Osteocyte (in vitro differentiated cells): ENCODE measurements at places on chromosomes 4 and X.

- DNase-seq: no peak
These were observed 24.3 kb downstream of the GAK start for GRCh38 chr4:907691-908425.

DNA sequence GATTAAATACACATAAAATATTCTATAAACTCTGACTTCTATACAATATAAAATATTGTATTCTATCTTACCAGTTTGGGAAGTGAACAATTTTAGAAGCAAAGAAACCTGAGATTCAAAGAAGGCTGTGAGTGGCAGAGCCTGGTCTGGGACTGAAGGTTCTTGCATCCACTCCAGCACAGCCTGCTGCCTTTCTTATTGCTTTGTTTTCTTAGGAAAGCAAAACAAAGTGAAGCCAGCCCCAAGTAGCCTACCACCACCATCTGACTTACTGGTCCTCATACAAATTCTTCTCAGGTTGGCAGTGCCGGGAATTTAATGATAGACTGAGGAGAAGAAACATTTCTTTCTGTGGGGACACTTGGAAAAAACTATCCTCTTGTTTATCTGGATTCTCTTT lies 129.7 kb upstream of the SMAD1 start:
- no peak for DNase-seq

DNA sequence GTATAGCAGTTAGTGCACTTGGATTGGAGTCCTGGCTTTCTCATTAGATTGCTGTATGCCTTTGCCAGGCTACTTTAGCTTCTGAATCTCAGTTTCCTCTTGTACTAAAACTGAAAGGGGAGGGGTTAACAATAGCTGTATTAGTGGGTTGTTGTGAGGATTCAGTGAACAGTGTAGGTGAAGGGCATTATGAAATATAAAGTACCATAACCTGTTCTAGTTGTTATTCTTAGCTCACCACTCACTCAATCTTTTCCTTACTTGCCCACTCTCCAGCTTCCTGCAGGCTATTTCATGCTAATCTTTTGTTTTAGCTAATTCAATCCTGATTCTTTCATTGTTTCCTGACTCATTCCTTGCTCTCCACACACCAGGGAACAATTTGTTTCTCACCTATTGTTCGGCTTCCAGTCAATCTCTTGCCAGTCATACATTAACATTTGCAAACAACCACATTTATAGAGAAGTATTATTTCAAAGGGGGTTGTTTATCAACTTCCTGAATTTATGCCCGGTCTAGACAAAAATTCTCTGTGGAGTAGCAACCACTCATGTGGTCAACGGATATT lies 50.6 kb upstream of the EDA start:
- DNase-seq: no peak

DNA sequence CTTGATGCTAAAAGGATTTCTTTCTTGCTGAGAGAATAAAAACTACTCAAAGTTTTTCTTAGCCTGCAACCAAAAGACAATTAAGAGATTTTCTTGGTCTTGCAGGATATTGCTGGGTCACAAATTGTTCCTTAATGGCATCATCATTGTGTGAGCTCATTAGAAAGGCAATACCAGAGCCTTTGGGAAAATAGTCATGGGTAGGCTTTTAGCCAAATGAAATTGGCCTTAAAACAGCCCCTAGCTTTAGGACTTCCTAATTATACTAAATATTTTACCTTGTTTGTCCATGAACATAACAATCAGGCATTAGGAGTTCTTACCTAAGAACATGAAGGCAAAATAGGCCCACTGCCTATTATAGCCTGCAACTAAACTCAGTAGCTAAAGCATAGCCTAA lies 10.4 kb upstream of the FAM13A start:
- DNase-seq: no peak

DNA sequence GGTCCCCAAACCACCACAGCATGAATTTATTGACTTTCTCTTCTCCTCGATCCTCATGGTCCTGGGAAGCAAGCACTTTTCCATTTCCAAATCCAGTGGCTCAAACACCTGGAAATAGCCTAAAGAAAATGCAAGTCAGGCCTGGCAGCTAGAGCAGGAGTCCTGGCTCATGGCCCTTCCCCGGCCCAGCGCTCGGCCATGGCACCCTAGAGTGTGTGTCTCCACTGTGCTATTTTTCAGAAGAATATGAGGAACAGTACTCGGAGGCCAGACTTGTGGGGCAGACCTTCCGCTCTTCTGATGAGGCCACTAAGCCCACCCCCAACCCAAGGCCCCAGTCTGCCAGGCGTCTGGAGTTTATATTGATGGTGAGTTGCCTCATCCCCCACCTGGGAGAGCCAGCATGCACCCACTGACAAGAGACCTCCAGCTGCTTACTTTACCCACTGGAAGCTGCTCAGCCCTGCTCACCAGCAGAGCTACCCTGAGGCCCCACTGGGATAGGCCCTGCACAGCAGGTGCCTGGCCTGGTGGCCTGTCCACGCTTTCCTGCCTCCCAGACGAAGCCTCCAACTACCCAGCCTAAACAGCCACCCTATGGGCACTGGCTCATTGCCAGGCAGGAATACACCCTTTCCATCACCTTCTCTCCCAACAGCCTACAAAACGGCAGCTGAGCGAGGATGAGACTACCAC lies 2.3 kb upstream of the RTL5 start:
- DNase-seq: no peak

GRCh38 chrX:129784371-129784770 lies 4.6 kb downstream of the SASH3 start:
- no peak for DNase-seq

DNA sequence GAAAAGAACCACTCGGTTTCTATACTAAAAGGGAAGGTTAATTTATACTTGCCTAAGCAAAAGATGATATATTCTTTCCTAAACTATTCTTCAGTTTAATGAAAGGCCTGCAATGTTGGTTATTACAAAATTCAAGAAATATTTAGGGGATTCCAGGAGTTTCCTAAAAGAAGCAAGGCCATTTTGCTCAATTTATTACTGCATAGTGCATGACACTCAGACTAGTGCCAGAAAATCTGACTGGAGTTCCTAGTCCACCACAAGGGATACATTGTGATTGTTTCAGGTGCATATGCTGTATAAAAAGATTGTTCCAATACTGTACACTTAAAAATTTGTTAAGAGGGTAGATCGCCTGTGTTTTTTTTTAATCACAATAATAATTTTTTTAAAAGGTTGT lies 78.7 kb downstream of the CAPN6 start:
- no peak for DNase-seq

DNA sequence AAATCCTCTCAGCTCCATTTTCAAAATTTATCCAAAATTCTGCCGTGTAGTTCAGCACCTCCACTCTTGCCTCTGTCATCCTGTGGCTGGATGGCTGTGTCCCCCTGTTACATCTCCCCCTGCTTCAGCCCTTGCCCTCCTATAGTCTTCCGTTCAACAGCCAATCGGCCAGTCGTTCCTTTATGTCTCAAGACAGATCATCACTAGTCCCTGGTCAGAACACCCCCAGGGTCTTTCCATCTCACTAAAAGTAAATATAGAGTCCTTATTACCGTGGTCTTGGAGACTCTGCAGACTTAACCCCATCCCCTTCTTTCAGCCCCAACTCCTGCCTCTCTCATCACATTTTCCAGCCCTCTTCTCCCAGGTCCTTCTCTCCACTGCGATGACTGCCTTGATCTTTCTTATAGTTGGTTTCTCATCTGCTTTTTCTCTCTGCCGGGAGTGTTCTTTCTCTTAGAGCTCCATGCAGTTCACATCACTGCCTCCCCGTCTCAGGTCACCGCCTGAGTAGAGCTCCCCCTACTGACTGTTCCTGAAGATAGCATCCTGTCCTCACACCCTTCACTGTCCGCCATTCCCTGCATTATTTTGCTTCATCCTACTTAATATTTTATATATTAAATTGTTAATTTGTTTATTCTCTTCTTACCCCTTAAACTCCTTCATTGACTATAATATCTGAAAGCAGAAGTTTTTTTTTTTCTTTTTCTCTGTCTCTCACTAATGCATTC lies 736.9 kb upstream of the MAGEB2 start:
- no peak for DNase-seq

DNA sequence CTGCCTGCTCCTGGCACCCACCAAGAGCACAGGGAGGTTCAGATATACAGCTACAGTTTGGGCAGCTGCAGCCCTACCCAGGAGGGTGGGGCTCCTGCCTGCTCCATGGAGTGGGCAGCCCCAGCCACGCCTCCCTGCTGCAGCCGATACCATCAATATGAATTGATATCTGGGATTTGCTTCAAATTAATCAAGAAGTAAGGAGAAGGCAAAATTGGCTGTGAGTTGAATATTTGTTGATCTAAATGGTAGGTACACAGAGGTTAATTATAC lies 31.2 kb upstream of the ZNF280C start:
- DNase-seq: no peak

DNA sequence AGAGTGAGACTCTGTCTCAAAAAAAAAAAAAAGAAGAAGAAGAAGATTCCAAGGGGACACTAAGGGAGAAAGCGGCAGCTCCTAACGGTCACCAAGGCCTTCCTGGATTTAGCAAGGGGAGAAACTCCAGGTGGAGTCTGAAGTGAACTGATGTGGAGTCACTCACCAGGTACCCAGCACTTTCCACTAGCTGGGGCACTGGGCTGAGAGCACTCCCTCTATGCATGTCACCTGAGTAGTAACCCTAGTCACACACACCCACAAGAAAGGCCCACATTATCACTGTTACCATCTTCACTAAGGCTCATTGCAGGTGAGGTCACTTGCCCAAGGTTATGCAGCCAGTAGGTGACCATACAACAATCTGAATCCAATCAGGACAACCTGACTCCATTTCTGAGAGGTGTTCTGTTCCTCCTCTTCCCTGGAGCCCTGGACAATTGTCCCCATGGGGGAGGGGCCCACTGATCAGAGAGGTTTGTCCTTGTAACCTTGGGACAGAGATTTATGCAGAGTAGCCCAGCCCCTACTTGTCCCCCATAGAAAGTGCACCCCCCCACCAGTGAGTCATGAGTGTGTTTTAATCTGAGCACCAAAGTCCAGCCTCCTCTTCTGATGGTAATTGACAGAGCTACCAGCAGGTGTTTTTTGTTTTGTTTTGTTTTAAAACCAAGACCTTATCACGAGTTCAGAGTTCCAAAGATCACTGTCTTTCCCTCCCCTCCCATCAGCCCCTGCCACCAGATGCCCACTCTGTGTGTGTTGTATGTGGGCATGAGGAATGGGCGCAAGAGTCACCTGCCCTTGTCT lies 5.9 kb upstream of the SASH3 start:
- DNase-seq: no peak

DNA sequence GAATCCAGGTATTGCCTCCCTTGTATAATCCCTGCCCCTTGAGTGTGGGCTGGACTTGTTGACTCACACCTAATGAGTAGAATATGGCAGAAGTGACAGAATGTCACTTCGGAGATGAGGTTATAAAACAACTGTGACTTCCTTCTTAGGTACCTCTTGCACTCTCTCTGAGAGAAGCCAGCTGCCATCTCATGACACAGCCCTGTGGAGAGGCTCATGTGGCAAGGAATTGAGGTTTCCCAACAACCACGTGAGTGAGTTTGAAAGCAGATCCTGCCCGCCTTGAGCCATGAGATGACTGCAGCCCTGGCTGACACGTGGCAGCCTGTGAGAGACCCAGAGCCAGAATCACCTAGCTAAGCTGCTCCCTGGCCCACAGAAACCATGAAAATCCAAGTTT lies 13.5 kb downstream of the ASB11 start:
- no peak for DNase-seq

- DNase-seq: no peak
These were observed 56.3 kb downstream of the AGTR2 start for GRCh38 chrX:116226665-116227484.

DNA sequence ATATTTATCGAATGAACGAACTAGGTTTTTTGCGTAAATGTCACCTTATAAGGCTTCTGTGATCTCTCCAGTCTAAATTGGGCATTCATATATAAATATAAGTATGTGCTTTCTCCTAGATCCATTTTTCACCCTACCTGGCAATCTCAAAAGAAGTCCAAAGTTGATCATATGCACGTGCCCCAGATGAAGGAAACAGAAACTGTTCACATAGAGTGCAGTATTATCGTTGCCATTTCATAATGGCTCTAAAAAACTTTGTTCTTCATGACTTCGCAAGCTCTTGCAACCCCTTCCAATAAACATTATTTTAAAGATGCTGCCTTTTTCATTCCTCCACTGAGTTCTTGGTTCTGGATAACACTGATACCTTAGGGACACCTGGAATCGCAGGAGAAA lies 708 bp downstream of the INTS12 start:
- DNase-seq: no peak

DNA sequence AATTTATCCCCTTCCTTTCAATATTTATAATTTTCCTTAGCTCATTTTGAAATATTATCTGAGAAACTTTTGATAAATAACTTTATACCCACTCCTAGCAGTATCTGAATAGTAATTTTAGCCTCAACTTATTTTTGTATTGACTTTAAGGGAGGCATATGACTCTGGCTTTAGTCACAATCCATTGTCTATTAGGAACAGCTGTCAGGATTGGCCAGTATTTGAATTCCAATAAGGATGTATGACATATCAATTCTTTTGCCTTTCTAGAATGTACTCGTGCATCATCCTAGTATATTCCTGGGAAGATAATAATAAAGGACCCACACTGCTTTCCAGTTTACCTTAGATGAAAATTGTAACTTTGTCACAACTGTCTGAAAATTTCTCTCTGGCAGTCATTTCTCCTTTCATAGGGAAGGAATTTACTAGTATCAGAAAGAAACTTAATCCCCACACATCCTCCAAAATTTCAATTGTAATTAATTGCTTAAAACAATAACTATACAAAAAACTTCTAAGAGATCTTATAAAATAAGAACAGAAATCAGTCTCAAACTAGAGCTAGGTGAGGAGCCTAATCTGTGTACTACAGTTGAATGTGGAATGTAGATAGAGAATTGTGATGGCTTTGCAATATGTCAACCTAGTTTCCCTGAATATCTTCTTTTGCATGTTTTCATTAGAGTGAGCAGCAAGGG lies 121.0 kb upstream of the EPHA5 start:
- no peak for DNase-seq

- DNase-seq: no peak
These were observed 12.9 kb downstream of the PGM2 start for GRCh38 chr4:37839426-37839825.

GRCh38 chr4:7213807-7214206 lies 21.5 kb downstream of the SORCS2 start:
- no peak for DNase-seq

DNA sequence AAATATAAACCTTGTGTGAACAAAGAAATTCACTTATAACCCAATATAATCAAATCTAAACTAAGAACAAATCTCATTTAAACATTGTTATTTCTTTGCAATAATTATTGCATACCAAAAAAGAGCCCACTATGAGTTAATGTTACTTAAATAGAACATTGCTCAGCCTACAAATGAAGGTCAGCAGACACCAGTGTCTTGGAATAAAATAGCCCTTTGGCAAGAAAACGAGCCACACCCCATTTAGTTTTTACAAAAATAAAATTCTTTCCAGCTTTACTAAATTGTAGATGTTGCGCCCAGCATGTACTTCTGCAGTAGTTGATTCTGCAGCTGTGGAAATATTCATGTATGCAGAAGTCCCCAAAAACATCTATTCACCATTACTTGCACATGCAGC lies 12.2 kb downstream of the PLS3 start:
- no peak for DNase-seq

- no peak for DNase-seq
These were observed 76.8 kb upstream of the DDX53 start for GRCh38 chrX:22922961-22923360.
